ENCODE measurements at places on chromosomes 16 and 17.
A peak's percentile ranks its signal among the peaks of the same experiment; 100 is the strongest.

DNA sequence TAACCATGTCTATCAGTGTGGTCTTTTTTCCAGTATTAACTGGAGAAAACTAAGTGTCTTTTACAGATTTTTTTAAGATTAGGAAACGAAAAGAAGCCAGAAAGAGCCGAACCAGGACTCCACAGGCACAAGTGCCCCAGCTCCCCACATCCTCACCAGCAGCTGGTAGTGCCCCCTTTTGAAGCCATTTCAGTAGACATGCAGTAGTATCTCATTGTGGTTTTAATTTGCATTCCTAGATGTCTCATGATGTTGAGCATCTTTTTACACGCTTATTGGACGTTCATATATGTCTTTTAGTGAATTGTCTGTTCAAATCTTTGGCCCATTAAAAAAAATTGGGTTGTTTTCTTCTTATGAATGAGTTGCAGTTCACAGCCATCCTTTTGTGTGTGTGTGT, 4.8 kb upstream of the CMTM3 start:
- no peak for DNase-seq

GRCh38 chr16:78697426-78697825, 598.0 kb downstream of the WWOX start:
- DNase-seq: no peak

GRCh38 chr17:38324141-38324697, 19.5 kb downstream of the GPR179 start:
- no peak for DNase-seq

DNA sequence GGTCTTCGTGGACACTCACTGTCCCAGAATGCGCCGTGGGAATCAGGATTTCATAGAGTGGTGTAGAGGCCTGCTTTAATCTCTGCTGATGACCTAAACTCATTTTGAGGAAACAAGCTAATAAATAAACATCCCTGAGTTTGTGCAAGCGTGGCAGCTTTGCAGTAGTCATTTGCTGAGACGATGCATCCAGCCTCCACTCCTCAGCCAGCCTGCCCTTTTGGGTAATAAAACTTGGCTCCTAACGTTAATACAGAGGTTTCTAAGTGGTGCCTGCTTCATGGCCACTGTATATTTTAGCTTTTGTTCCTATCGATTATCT, 1.3 kb downstream of the DGKE start:
- DNase-seq: no peak

- DNase-seq: peak; percentile 46
Measured at GRCh38 chr17:82603981-82604448, 44.2 kb downstream of the WDR45B start.

DNA sequence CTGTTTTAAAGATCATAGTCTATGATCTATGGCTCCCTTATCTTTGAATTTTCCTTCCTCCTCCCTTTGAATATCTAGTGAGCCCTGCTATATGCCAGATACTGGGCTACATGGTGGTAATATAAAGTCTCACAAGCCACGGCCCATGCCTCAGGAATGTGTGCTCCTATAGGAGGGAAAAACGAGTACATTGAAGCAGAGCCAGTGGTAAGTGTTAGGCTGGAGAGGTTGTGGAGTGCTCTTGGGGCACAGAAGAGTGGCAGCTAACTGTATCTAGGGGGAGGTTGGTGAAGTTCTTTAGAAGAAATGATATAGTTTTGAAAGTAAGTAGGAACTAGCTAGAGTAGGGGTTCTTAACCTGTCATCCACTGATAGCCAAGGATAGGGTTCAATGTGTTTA, 105.8 kb upstream of the PMFBP1 start:
- DNase-seq: no peak

GRCh38 chr17:29732209-29732608, 109.5 kb upstream of the CORO6 start:
- DNase-seq: no peak

GRCh38 chr16:20884240-20884556, 16.0 kb downstream of the DCUN1D3 start:
- no peak for DNase-seq

DNA sequence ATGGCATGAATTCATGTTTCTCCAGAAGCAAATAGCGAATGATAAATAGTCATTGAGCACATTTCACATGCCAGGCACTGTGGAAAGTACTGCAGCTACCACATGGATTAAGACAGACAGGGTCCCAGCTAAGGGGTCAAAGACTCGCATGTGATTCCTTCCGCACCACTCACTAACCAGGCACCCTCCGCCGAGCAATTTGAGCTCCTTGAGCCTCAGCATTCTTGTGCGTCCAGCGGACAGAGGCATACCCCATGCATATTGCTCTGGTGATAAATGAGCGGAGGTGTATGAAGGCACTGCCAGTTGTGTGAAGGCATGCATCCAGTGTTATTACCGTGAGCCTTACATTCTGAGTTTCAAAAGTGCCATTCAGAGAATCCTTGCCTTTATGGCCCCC, 358.7 kb downstream of the HS3ST4 start:
- DNase-seq: no peak

Measured in hippocampal formation (tissue), 2 donors.